Left hindlimb (tissue), 1 donor: ENCODE measurements at places on chromosomes 4 and X.

GRCh38 chr4:24753519-24753918 is 41.9 kb upstream of the SOD3 start:
- DNase-seq: no peak

GRCh38 chr4:173212379-173212778 is 43.8 kb downstream of the GALNT7 start:
- no peak for DNase-seq

GRCh38 chr4:37882665-37883296 is 8.1 kb upstream of the TBC1D1 start:
- DNase-seq: no peak

DNA sequence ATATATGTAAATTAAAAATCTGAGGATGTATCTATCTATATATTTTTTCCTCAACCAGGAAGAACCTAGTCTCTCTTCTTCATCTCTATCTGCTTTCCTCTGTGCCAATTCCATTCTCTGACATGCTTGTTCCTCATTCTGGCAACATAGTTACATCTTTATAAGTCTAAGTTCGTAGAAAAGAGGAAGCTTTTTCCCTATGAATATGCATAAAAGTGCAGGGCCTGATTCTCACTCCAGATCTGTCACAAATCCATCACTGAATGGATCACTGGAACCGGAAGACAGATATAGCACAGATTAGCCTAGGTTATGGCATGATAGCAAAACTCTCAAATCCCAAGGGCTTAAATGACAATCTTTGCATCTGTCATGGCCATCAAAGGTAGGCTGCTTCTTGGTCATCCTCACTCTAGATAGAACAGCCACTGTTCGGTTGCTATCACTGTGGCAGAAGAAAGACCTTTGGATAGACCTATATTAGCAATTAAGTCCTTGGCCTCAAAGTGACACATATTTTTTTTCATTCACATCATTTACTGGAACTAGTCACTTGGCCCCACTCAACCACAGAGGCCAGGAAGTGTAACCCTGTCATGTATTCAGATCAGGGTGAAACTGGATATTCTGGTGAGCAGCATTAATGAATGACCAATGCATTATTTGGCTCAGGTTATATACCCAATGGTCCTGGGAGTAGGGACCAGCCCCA is 22.2 kb downstream of the DTHD1 start:
- DNase-seq: no peak

DNA sequence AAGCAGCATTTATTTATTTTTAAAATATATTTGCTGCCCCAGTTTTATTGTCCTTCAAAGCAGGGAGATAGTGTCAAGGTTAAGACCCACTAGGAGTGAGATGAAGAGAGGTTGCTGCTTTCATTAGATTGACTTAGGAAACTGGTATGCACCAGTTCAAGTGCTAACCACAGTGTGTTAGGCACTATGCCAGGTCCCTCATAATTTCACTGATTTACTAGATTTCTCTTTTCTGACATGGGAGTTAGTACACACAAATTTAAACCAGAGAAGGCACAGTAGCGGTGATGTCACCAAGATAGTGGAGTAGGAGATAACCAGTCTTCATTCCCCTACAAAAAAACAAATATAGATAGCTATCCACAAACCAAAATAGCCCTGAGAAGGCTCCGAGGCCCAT is 14.3 kb downstream of the RRAGB start:
- no peak for DNase-seq
